Mesenteric fat pad (tissue), 1 donor: ENCODE measurements at places on chromosomes 2 and 18.

DNA sequence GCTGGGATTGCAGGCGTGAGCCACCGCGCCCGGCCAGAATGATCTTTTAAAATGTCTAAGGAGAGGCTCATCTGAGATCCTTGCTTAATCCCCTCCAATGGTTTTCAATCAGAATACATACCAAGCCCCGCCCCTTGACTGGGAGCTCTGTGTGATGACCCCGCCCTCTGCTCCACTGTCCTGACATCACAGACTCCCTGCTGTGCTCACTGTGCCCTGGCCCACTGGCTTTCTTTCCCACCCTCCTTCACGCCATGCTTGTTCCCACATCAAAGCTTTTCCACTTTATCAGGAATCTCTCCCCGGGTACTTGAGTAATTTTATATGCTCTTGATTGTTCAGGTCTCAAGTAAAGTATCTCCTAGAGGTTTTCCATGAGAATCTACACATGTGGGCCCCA lies 762.3 kb upstream of the ID2 start:
- DNase-seq, result no peak

DNA sequence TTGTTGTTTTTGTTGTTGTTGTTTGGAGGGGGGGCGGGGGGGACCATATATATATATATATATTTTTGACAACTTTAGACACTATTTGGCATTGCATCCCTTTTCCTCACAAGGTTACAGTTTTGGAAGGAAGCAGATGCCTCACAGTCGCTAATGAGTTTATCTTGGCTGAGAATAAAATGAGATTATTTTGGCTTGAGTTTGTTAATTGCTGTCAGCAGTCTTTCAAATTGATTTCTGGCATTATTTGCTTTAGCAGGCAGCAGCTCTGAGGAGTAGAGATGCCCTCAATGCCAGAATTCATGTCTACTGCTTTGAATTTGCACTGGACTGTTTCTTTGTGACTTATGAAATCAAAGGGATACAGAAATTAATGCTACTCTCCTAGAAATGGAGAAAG lies 595.2 kb upstream of the HNMT start:
- DNase-seq, result no peak

- no peak for DNase-seq
These were observed 133.3 kb upstream of the NOSTRIN start for GRCh38 chr2:168669151-168669550.

- no peak for DNase-seq
These were observed 487.7 kb downstream of the LRRTM4 start for GRCh38 chr2:77034445-77034844.

GRCh38 chr2:221314786-221315185 lies 257.3 kb downstream of the EPHA4 start:
- DNase-seq, result no peak

- no peak for DNase-seq
These were observed 643.3 kb downstream of the SOCS6 start for GRCh38 chr18:70931942-70932814.

DNA sequence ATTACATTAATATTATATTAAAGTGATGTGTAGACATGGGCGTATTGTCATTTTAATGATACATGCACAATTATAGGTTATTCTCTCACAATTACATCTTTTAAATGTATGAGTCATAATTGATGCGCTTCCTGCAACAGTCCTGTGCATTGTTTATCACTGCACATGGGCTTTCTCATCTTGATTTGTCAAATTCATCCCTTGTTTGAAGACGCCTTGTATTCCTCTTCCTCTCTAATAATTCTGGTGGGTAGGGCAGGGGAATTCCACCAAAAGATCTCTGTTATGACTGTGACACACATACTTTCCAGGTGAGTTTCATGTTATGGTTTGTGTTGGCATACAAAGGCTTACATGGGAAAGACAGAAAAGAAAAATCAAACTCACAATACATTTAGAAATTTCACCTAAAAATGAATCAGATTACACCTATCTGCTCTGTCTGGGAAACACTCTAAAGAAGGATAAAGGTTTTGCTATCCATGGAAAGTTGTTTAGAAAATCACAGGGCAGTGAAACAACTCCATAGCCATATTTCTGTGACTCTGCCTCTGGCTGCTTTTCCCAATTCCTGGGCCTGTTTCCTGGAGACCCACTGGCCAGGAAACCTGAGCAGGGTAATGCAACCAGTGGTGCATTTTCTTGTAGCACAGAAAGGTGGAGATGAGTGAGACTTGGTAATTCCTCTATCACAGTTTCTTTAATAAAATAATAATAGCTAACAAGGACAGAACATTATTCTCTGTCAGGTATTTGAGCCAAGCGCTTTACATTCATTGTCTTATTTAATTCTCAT lies 13.2 kb downstream of the SLC9A2 start:
- DNase-seq, result no peak

- DNase-seq, result no peak
These were observed 79.8 kb upstream of the SPATS2L start for GRCh38 chr2:200226451-200227426.

- DNase-seq, result no peak
These were observed 1727.9 kb upstream of the SLC39A10 start for GRCh38 chr2:193929131-193929530.

DNA sequence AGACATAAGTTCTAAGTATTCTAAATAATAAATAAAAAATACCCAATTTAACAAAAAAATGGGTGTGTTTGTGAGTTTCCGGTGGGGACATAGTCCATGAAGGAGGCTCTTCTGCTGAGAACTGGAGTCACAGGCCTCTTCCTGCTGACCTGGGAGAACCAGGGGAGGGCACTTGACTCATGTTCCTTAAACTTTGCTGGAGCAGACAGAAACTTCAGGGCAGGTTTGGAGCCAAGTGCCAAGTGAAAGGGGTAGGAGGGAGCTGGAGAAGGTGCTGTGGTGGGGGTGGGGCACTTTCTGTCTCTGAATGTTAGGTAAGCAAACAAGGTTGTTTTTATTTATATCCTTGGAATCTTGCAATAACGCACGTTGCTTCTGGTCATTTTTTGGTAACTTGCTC lies 78.8 kb upstream of the TTN start:
- DNase-seq, result no peak

DNA sequence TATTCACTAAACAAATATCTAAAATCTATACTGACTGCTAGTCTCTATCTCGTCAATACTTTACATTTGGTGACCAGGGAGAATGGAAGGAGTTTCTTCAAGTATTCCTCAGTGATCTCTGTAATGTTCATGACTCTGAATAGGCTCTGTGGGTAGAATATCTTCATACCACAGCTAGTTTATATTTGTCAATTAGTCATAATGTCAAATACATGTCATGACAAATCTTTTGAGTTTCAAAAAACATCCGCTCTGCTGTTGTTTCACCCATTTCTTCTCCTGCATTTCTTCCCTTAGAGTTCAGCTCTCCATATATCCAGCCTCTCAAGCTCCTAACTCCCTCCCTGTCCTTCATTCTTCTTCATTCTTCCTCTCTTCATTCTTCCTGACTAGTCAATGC lies 206.5 kb upstream of the FANCL start:
- no peak for DNase-seq

DNA sequence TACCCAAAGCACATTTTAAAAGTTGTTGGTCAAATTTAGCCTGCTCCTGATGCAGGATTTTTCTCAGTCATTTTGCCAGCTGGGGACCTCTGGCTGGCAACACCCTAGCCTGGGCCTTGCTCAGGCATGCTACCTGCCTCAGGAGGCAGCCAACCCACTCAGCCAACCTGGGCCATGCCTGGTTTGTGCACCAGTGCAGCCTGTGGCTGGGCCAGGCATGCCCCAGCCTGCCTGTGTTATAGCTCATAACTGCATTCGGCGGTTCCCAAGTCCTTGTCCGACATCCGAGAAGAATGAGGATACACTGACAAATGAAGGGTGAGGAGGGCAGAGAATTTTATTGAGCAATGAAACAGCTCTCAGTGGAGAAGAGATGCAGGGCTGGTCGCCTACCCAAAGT lies 608.0 kb downstream of the SUCLG1 start:
- DNase-seq, result no peak

DNA sequence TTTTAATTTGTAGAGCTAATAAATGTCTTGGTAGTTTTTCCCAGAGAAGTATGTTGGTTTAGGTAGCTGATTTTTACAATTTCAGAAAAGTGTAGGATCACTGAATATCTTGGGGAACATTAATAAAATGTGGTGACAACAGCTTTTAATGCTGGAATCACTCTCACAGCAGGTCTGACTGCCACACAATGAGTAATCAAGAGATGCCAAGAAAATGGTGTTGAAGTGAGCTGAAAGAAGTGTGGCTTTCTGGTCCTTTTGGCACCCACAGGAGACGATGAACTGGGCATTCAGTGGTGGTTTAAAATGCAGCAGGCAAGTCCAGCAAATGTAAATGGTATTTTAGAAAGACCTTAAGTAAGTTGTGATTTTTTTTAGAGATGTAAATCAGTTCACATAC lies 175.8 kb downstream of the CBLN2 start:
- DNase-seq, result no peak

- DNase-seq, result no peak
These were observed 183.7 kb upstream of the COPS8 start for GRCh38 chr2:236901956-236902355.

DNA sequence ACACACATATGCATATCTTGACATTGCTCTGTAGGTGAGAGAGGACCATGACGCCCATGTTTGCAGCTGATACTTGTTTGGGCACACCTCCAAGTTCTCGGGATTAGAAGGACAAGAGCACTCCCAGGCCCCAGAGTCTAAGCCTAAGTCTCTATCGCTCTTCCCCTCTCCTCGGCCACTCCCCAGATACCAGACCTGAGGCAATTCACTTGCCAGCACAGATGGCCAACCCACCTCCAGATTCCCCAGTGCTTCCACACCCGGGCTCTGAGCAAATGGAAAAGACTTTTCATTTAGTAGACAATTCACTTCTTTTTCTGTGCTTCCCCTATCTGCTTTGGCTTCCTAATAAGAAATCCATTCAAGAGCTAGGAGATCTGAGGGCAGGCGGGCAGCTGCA lies 32.9 kb downstream of the EHD3 start:
- DNase-seq, result no peak

DNA sequence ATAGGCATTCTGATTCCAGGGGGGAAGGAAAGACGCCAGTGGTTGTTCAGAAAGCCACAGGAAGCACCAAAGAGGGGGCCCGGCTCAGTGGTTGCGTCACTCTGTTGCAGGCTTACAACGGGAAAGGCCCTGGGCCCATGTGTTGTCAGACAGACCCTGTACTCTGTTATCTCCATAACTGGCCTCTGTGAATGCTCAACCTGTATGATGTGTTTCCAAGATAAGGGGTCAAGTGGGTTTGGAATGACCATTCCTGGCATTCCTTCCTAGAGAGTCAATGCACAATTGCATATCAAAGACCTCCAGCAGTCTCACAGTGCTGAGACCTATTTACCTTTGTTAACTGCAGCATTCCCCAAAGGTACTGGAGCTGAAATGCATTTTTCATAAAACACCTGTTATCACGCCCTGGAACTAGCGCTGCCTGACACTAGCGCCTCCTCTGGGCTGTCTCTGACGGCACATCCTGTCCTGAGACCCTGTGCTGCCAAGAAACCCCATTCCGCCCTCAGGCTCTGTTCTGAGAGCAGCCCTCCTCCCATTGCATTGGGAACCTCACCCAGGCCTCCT lies 13.2 kb upstream of the LRRFIP1 start:
- DNase-seq, result no peak

- DNase-seq, result peak; percentile 77
These were observed 34.1 kb downstream of the SLC66A2 start for GRCh38 chr18:79917169-79917852.

DNA sequence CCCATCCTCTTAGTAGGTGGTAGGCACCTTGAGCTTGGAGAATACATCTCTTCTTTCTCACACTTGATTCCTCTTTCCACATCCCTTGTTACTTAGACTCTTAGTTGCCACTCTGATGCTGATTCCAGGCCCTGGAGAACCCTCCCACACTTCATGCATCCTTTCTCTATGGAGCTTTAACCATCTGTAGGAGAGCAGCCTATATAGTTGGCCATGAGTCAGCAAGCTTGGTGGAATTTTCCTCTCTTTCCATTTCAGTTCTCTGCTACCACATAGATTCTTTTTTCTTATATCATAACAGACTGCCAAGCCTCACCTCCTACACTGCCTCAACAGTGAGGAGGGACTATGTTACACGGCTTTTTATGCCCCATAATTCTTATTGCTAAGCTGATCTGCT lies 851.6 kb upstream of the CDH2 start:
- DNase-seq, result no peak
